ENCODE measurements at places on chromosomes 5 and 9.
A peak's percentile ranks its signal among the peaks of the same experiment; 100 is the strongest.

DNA sequence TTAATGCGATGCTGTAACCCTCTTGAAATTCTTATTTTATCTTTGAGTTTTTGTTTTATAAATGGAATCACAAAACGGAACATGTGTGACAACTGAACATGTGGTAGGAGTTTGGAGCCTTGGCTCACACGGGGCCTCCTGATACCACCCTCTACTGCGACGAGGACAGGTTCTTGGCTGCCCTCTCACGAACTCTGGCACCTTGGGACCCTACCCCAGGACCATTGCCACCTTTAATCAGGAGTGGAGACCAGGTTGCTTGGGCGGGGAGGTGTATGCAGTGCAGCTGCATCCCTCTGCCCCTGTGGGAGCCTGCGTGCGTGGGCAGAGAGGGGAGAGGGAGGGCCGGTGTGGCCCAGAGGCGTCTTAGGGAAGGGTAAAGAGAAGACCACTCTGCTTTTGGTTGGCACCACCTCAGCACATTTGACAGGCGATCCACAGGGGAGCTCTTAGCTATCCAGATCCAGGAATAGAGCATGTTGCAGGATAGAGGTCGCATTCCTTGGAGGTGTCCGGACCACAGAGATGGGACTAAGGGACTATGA, 753.9 kb upstream of the PTPRD start:
- no peak overlapping the region for H3K4me3 ChIP-seq
- no peak overlapping the region for H3K27ac ChIP-seq
- no peak for DNase-seq
- H3K4me1 ChIP-seq, result no peaks in the 10 kb centered on the region
- H3K27me3 ChIP-seq, result no peaks in the 10 kb centered on the region

GRCh38 chr5:142600092-142600491, 85.8 kb downstream of the FGF1 start:
- no peaks in the 10 kb centered on the region for H3K27me3 ChIP-seq
- H3K4me3 ChIP-seq, result no peak overlapping the region
- H3K4me1 ChIP-seq, result peaks cover 18% of the 10 kb centered on the region
- DNase-seq, result no peak
- peak overlapping the region; percentile 65 for H3K27ac ChIP-seq

- H3K27ac ChIP-seq, result no peak overlapping the region
These were observed 201.4 kb upstream of the TLX3 start for GRCh38 chr5:171107669-171108068.

DNA sequence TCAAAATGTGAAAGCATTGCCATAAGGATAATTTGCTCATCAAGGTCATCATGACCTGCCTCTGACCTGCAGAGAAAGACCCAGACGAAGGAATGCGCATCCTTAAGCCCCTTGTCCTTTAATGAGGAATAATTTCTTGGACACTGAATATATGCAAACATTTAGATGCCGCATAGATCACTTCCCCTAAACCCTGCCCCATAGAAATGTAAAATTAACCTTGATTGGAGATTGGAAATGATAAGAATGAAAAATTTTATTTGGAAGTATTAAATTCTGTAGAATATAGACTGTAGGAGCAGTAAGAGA, 233.1 kb downstream of the ARHGAP26 start:
- no peak overlapping the region for H3K4me3 ChIP-seq
- H3K27ac ChIP-seq, result peak overlapping the region; percentile 72
- DNase-seq, result no peak
- H3K36me3 ChIP-seq, result no peaks in the 10 kb centered on the region
- H3K27me3 ChIP-seq, result no peaks in the 10 kb centered on the region
- H3K4me1 ChIP-seq, result peaks cover 24% of the 10 kb centered on the region

GRCh38 chr9:16689351-16689938, 181.0 kb downstream of the BNC2 start:
- H3K27me3 ChIP-seq, result no peaks in the 10 kb centered on the region
- no peak overlapping the region for H3K27ac ChIP-seq
- DNase-seq, result peak; percentile 39
- no peaks in the 10 kb centered on the region for H3K36me3 ChIP-seq
- H3K4me1 ChIP-seq, result peaks cover 18% of the 10 kb centered on the region
- no peak overlapping the region for H3K4me3 ChIP-seq

DNA sequence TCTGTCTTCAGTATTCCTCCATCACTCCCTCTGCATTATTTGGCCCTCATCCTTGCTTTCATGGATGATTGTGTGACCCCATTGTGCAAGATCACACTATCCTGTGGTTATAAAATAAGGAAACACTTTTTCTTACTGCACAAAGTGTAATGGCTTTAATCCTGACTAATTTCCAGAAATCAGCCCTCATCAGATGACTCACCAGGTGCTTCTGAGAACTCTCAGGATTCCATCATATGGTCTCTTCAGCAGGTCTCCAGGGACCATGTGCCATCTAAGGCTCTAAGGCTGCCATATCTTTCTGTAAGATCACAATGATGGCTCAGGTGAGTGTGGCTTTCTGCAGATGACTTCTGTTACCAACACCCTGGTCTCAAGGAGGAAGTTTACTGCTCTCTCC, 27.3 kb upstream of the FER start:
- no peaks in the 10 kb centered on the region for H3K27me3 ChIP-seq
- no peak overlapping the region for H3K27ac ChIP-seq
- H3K4me1 ChIP-seq, result no peaks in the 10 kb centered on the region
- DNase-seq, result no peak
- no peaks in the 10 kb centered on the region for H3K36me3 ChIP-seq
- H3K4me3 ChIP-seq, result no peak overlapping the region

DNA sequence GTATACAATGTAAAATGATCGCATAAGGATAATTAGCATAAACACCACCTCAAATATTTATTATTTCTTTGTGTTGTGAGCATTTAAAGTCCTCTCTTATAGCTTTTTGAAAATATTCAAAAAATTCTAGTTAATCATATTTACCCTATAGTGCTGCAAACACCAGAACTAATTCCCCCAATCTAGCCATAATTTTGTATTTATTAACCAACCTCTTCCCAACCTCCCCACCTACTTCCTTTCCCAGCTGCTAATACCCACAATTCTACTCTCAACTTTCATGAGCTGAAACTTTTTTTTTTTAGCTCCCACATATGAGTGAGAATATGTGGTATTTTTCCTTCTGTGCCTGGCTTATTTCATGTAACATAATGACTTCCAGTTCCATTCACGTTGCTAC, 317.8 kb upstream of the ATP10B start:
- H3K27ac ChIP-seq, result no peak overlapping the region
- no peaks in the 10 kb centered on the region for H3K36me3 ChIP-seq
- DNase-seq, result no peak
- H3K27me3 ChIP-seq, result no peaks in the 10 kb centered on the region
- no peaks in the 10 kb centered on the region for H3K4me1 ChIP-seq
- H3K4me3 ChIP-seq, result no peak overlapping the region

DNA sequence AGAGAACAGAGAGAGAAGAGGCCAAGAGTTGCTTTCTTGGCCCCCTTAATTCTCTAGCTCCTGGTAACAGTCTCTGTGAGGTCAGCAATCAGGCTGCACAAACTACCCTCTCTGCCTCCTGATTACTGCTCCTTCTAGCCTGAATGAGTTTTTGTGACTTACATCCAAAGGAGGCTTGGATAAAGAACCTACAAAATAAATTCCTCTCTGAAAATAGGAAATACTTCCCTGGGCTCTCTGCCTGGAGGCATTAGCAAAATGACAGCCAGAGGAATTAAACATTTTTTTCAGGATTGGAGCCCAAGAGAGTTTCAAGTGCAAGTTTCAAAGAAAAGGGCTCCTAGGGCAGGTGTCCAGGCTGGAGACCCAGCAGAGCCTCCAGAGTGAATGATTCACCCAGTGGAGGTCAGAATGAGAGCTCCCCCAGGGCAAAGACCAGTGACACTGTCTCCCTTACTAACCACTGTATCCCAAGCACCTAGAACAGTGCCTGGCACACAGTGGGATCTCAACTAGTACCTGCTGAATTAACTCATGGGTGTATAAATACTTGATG, 162.5 kb downstream of the SPOCK1 start:
- H3K4me1 ChIP-seq, result no peaks in the 10 kb centered on the region
- H3K27me3 ChIP-seq, result no peaks in the 10 kb centered on the region
- no peak overlapping the region for H3K4me3 ChIP-seq
- H3K36me3 ChIP-seq, result no peaks in the 10 kb centered on the region

GRCh38 chr5:110916381-110917049, 155.0 kb upstream of the TSLP start:
- H3K4me1 ChIP-seq, result peaks cover 4% of the 10 kb centered on the region
- DNase-seq, result no peak
- no peak overlapping the region for H3K4me3 ChIP-seq
- H3K27me3 ChIP-seq, result no peaks in the 10 kb centered on the region
- no peaks in the 10 kb centered on the region for H3K36me3 ChIP-seq

GRCh38 chr5:112979723-112980122, 3.1 kb downstream of the DCP2 start:
- DNase-seq, result no peak
- H3K4me3 ChIP-seq, result no peak overlapping the region
- no peak overlapping the region for H3K27ac ChIP-seq
- peaks cover 9% of the 10 kb centered on the region for H3K36me3 ChIP-seq
- H3K4me1 ChIP-seq, result peaks cover 17% of the 10 kb centered on the region

DNA sequence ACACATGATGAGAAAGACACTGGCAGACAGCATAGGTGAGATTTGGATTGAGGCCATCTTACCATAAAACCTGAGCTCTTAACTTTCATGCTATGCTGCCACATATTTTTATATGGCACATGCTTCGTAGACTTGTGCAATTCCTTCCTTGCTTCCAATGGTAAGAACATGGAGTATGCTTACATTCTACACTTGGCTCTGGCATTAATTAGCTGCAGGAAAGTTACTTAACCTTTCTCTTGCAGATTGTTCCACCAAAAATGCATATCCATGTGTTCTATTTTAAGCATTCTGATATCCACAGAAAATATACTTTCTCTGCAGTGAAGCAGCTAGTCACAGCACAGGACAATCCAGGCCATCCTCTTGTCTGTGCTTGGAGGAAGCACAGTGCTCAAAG, 119.4 kb downstream of the MPDZ start:
- H3K4me1 ChIP-seq, result no peaks in the 10 kb centered on the region
- no peak overlapping the region for H3K27ac ChIP-seq
- no peak for DNase-seq
- no peaks in the 10 kb centered on the region for H3K36me3 ChIP-seq
- H3K27me3 ChIP-seq, result no peaks in the 10 kb centered on the region
- H3K4me3 ChIP-seq, result no peak overlapping the region

GRCh38 chr5:171475596-171475995, 56.1 kb downstream of the FGF18 start:
- H3K27ac ChIP-seq, result no peak overlapping the region
- H3K4me3 ChIP-seq, result no peak overlapping the region
- H3K27me3 ChIP-seq, result no peaks in the 10 kb centered on the region
- no peak for DNase-seq
- H3K36me3 ChIP-seq, result no peaks in the 10 kb centered on the region

- no peaks in the 10 kb centered on the region for H3K4me1 ChIP-seq
- no peak overlapping the region for H3K27ac ChIP-seq
- no peak for DNase-seq
These were observed 1471.7 kb upstream of the C9orf72 start for GRCh38 chr9:29044959-29045358.

- DNase-seq, result no peak
- no peaks in the 10 kb centered on the region for H3K27me3 ChIP-seq
These were observed 118.9 kb upstream of the NMUR2 start for GRCh38 chr5:152523964-152524363.

- H3K4me3 ChIP-seq, result no peak overlapping the region
- H3K36me3 ChIP-seq, result no peaks in the 10 kb centered on the region
- no peak for DNase-seq
- no peaks in the 10 kb centered on the region for H3K27me3 ChIP-seq
- H3K4me1 ChIP-seq, result no peaks in the 10 kb centered on the region
These were observed 326.9 kb downstream of the TENT4A start for GRCh38 chr5:7040111-7040510.

- no peaks in the 10 kb centered on the region for H3K4me1 ChIP-seq
- H3K36me3 ChIP-seq, result peaks cover 26% of the 10 kb centered on the region
- no peak overlapping the region for H3K4me3 ChIP-seq
- H3K27ac ChIP-seq, result no peak overlapping the region
These were observed 141.2 kb downstream of the PARP8 start for GRCh38 chr5:50807661-50808060.

DNA sequence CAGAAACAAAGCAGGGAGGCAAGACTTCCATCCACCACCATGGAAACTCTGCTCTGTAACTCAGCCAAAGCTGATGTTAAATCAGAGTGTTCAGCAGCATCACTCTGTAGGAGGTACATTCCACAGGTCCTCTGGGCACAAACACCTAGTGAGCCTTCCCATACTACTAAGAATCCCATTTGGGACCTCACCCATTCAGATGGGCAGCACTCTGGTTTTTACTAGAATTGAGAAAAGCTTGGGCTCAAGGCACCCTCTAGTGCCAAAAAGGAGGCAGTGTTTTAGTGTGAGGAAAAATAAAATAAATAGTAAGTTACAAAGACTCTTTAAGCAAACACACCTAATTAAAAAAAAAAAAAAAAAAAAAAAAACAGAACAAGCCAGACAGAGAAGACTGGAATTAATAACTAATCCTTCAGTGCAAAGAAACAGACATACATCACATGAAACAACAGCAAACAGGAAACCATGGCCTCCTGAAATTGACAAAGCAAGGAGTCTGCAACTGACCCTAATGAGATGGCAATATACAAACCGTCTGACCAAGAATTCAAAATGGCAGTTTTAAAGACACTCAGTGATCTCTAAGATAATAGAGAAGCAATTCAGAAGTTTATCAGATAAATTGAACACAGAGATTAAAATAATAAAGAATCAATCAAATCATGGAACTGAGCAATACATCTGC, 159.5 kb downstream of the GNA14 start:
- DNase-seq, result no peak
- H3K4me1 ChIP-seq, result no peaks in the 10 kb centered on the region
- H3K27ac ChIP-seq, result no peak overlapping the region
- H3K36me3 ChIP-seq, result no peaks in the 10 kb centered on the region

GRCh38 chr9:71079451-71079850, 42.0 kb downstream of the TRPM3 start:
- DNase-seq, result no peak
- no peaks in the 10 kb centered on the region for H3K4me1 ChIP-seq
- no peak overlapping the region for H3K27ac ChIP-seq
- H3K4me3 ChIP-seq, result no peak overlapping the region
- no peaks in the 10 kb centered on the region for H3K27me3 ChIP-seq
- H3K36me3 ChIP-seq, result no peaks in the 10 kb centered on the region

DNA sequence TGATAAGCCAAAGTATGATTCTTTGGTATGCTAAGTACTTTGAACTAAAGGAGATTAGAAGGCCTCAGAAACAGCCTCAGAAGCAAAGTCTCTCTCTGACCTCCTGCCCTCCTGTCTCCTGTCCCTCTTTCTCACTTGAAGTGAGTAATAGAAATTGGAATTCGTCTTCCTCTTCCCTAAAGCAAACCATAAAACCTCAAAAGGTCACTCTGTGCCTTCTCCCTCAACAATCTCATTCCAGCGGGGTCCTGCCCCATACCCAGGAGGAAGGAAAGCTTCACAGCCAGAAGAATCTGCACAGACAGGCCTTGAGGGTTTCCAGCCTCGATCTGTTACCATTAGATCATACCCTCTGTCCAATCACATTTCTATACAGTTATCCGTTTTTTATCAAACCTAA, 87.8 kb downstream of the HAPLN1 start:
- no peak for DNase-seq
- no peak overlapping the region for H3K27ac ChIP-seq
- no peaks in the 10 kb centered on the region for H3K36me3 ChIP-seq
- H3K4me3 ChIP-seq, result no peak overlapping the region
- no peaks in the 10 kb centered on the region for H3K4me1 ChIP-seq
